Globus pallidus (tissue), 1 donor: ENCODE measurements at places on chromosomes 4 and X.

DNA sequence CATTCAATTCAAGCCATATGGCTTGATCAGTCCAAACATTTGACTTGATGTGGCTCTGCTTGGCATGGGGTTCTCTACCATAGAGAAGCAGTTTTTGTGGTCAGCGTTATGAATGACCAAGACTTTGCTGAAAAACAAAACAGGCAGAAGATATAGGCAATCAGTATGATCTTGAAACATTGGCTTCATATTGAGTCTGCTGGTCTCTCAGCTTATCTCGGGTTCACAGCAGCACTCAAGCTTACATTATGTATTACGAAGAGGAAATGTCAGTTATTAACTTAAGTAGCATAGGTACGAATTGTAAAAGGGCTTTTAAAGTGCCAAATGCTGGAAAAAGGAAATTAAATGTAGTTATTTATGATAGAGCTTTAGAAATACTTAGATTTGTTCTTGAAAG, 99.0 kb downstream of the AFF2 start:
- DNase-seq: no peak

- DNase-seq: no peak
These were observed 15.3 kb upstream of the PITX2 start for GRCh38 chr4:110638089-110638746.

GRCh38 chrX:49850028-49850427, 20.9 kb downstream of the PAGE4 start:
- DNase-seq: no peak

DNA sequence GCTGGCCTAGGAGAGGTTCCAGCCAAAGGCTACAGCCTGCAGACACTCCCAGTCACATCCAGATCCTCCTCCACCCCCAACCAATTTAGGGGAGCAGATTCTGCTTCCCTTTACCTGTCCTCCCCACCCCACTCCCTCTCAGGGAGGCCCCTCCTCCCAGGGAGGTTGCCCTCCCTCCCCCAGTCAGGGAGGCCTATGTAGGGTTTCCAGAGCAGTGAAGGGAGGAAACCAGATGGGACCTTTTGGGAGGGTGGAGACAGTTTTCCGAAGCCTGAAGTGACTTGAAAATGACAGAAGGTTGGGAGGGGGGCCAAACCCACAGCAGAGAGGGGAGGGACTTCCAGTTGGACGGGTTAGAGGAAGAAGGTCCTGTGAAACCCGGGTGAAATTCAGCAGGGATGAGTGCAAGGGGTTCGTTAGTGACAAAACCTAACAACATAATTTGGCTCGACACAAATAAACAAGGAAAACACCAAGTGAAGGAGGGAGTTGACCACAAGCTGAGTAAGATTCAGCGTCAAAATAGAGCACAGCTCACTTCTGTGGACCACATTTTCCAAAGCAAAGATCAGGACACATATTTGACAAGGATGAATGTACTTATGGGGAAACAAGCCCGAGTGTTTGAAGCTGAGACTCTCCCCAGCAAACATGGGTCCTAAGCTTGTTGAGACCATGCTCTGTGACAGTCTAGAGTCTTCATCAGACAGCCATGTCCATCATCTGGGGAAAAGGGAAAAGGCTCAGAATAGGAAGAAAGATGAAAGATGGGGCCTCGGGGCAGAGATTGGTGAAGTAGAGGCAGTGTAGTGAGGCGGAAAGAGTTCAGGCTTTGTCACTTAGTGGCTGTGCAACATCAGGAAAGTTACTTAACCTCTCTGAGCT, 46.4 kb downstream of the PRPS1 start:
- DNase-seq: no peak

GRCh38 chrX:9884031-9884779, 83.0 kb upstream of the CLDN34 start:
- no peak for DNase-seq

- no peak for DNase-seq
These were observed 243.6 kb downstream of the NPFFR2 start for GRCh38 chr4:72275381-72275780.

- peak; percentile 17 for DNase-seq
These were observed 728 bp downstream of the UBA6 start for GRCh38 chr4:67700116-67700737.

- no peak for DNase-seq
These were observed 409.2 kb upstream of the FGF13 start for GRCh38 chrX:139120760-139121159.
